ENCODE measurements at places on chromosomes 6 and 20.

- no peak for DNase-seq
Observed at GRCh38 chr20:18030020-18030419, 27.7 kb downstream of the OVOL2 start.

DNA sequence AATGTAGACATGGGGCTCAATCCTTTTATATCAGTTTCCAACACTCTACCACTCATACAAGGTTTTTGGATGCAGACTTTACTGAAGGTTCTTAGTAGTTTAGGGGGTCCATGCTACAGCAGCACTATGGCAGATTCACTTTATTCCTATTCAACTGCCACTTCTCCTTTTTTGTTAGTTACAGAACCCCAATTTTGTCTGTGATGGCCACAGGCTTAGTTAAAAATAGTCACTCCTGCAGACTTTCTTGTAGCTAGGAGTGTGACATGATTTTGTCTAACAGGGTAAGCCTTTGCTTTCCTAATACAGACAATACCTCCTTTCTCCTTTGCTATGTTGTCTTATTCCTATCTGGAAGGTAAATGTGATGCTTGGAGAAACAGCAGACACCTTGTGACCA lies 90.0 kb upstream of the SLC24A3 start:
- no peak for DNase-seq

DNA sequence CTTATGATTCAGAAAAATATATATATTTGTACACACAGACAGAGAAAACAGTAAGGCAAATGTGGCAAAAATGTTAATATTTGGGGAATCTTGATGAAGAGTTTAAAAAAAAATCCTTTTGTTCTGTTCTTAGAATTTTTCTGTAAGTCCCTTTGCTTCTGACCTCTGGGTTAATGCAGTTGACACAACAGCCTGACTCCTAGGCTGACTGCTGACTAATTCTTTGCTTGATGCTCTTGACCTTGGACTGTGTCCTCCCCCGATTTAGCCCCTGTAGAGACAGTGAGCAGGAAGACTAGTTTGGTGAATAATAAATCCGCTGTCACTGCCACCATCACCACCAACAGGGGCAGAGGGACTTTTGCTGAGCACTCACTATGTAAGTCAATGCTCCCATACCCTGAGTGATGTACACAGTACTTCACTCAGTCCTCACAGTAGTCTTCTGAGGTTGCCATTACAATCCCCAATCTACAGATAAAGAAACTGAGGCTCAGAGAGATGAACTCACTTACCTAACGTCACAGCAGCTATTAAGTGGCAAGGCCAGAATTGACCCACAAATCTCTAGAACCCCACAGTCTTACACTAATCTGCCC lies 71.7 kb downstream of the SNX5 start:
- DNase-seq, result no peak

- DNase-seq, result no peak
Observed at GRCh38 chr6:75211920-75212590, 6.2 kb upstream of the COL12A1 start.

DNA sequence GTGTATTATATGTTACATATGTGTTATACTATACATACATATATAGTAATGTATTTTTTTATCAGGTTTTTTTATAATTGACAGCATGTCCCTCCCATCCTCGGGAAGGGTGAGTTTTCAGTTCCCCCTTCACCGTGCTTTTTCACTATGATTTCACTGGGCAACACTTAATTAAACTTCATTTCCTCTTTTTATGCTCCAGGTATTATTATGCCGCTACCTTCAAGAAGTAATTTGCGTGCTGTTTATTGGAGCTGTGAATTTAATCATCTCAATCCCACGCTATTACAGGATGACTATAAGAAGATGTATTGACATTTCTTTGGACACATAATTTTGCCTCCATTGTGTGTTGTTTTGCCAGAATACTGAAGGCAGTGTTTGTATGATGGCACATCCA lies 228.6 kb downstream of the SAMD5 start:
- no peak for DNase-seq

GRCh38 chr6:170049641-170050561 lies 241.0 kb downstream of the DLL1 start:
- DNase-seq, result no peak

DNA sequence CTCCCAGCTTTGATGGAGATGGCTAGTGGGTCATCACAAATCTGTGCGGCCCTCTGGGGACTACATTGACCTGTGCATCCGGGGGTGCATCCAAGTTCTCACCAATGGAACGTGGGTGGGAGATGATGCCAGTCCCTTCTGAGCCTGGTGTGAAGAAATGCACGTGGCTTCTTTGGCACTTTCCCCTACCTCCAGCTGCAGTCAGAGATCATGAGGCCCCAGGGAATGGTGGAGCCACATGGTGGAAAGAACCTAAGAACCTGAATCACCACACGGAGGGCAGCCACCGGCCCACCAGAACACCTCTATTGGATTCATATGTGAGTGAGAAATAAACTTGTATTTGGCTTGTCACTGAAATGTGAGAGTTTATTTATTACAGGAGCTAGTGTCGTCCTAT lies 9.9 kb upstream of the CDKN1A start:
- no peak for DNase-seq

All from stimulated activated effector memory CD8-positive, alpha-beta T cell treated with anti-CD3 and anti-CD28 coated beads, Interleukin-12 subunit alpha, Interleukin-12 subunit beta, amount 100 ng/mL, for 72 hours (primary cell).